ENCODE measurements at places on chromosomes 2 and 18.

DNA sequence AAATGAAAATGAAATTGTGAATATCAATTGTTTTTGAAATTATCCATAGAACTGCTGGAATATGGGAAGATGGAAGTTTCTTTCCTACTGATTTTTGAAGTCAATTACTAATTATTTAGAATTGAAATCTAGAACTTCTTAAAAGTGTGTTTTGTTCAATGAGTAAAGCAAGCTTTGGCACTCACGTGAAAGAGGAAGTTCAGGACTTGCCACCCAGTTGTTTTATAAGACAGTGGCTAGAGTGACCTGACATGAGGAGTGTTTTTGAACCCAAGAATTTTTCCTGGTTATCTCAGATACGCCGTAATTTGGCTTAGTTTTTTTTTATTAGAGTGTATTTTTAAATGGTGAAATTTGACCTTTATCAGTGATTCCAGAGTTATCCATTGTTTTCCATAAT, 3.5 kb downstream of the MXD1 start:
- DNase-seq, result peak; percentile 67

- DNase-seq, result peak; percentile 46
Measured at GRCh38 chr2:16671760-16672159, 6.1 kb upstream of the CYRIA start.

DNA sequence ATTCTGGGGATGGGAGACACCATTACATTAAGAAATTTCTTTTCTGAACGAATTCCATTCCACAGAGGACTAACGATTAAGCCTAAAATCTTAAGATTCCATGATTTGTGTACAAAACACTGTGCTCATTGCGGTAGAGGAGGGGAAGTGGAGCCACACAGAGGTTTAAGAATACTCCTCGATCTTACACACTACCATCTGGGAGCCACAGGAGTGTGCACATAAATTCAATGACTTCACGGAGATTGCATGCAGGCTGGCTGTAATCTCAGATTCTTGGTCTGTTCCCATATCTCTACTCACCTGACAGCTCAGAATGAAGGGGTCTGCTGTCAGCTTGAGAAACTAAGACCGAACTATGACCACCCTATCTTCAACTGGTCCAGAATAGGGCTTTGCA, 762 bp downstream of the VPS4B start:
- DNase-seq, result peak; percentile 9

DNA sequence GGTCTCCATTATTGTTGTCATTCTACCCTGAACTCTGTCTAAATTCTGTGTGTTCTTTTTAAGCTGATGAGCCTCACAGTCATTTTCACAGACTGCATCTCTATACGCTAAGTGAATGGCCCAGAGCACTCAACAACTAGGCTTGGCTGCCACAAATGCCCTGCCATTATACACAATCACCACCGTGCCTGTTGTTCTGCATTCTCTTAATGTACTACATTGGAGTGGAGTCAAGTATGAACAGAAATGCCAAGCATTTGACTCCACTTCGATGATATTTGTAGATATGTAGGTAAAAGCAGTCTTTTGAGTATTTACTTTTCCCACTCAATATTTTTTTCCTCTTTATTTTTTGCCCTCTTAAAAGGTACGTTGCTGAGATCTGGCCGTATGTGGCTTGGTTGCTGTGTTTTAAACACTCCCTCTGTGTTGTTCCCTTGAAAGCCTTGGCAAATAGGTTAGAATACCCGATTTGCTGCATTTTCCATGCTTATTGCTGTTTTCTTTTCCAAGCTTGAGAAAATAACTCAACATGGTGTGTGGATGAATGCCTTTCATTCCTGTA, 36.2 kb upstream of the TMEFF2 start:
- DNase-seq, result no peak

- no peak for DNase-seq
Measured at GRCh38 chr18:79241755-79242154, 154.0 kb upstream of the NFATC1 start.

DNA sequence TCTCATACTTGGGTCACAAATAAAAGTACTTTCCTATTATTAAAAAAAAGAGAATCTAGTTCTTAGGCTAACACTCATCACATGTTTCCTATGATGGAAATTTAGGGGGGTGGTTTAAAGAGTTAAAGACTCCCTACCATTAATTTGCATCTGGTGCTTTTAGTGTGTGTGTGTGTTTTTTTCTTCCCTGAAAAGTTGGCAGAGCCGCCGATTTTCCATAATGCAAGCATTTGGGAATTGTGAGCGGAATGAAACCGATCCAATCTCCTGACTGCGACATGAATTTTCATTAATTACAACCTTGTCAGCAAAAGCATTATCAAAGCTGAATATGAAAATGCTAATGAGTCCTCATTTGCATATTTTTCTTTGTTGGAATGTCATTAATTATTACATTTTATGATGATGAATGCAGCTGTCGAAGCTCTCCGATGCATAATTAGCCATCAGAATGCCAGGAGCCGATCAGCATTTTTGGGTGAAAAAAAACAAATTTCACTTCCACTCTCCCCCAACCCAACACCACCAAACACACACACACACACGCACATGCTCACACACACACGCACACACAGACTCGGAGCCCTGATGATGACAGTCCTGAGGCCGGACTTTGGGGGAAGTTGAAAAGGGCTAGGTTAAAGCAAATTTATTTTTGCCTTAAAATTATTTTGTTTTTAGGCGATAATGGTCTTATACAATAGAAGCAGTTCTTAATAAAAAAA, 165.4 kb downstream of the TCF4 start:
- no peak for DNase-seq

- no peak for DNase-seq
Measured at GRCh38 chr2:103292573-103292972, 530.7 kb downstream of the TMEM182 start.

DNA sequence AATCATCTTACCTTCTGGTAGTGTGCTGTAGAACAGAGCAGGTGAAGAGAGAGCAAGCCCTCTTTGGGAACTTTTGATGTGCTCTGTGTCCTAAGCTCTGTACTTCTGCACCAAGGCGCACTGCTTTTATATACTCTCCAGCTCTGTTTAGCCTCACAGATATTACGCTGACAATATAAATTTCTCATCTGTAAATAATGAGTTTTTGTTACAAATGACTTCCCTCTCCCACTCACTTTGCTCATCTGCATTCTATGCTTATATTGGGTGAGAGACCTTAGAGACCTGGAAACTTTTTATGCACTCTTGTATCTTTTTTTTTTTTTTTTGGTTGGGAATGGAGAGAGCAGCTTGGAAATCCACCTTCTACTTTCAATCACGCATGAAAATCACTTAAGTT, at the start of gene GCG:
Gene GCG, minus strand, starts transcription at position 101 of the 400 bp plus-strand sequence. CDS start 3,069 bp downstream, outside the sequence.
- no peak for DNase-seq

- DNase-seq, result no peak
Measured at GRCh38 chr2:241258505-241259280, 56.8 kb downstream of the HDLBP start.

- DNase-seq, result no peak
Measured at GRCh38 chr18:10751653-10752052, 225.8 kb downstream of the NAPG start.

GRCh38 chr2:207115715-207116364, 49.9 kb downstream of the KLF7 start:
- DNase-seq, result no peak

DNA sequence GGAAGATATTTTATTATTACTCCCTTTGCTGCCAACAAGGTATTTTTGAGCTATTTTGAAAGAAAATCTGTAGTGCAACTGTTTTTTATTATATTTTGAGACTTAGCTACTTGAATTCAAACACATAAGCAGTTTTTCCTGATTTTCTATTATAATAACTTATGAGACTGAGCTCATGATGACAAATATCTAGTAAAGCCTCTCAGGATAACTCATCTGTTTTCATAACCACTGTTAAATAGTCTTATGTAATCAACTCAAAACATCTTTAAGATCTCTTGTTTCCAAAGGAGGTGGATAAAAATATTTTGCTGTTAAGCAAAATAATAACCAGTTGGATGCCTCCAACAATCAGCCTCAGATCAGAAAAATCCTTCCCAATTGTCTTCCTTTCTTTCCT, 21.9 kb upstream of the PPP1CB start:
- no peak for DNase-seq

DNA sequence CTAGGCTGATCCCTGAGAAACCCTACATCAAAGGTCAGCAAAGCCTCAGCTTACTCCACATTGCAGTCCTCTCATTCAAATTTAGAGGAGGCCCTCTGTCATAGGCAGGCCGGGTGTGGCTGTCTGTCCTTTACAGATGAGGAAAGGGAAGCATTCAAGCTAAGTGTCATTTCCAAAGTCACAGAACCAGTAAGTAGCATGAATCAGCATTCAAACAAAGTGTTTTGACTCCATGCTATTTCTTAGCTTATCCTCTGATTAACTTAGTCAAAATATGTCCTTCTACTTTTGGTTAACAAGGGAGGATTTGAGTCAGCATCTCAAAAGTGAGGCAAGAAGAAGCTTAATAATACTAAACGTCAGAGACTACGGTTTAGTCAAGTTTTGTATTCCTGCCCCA, 409.0 kb upstream of the POU3F3 start:
- DNase-seq, result no peak

DNA sequence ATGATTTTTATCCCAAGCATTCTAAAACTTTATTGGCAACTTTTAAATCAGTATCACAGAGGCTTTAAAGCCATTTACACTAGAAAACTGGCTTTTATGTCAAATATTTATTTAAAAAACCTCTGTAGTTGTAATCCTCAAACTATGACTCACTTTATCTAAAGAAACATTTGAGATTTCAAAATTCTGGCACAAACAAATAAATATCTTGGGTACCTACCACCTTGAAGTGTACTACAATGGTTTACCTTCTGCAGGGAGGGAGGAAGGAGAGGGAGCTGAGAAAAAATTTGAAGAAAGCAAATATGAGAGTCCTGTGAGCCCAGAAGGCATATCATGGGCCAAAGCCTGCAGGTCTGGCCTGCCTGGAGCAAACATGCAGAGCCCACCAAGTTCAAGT, 155.6 kb downstream of the NCKAP5 start:
- DNase-seq, result no peak

DNA sequence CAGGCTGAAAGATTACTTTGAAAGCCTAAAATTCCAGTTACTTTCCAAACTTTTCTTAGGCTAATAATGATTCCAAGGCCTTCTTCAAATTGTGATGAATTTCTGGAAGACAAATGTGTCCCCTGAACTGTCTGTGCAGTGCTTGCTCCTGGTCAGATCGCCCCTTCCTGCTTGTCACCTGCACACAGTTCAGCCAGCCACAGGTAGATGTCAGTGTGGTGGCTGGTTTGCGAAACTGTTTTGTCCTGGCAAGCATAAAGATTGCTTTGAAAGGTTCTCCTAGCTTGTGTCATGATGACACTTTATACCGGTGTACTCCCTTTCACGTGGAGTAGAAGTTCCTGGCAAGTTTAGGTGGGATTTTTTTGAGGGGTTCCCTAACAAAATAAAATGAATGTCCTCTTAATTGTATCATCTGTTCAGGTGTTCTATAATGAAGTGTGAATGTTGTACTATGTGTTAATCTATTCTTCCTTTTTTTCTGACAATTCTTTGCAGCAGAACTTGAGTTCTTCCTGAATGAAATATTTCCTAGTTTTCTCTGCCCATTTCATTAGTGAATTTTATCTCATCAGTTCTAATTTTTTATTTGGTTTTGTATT, 298.8 kb downstream of the ZNF407 start:
- peak; percentile 37 for DNase-seq

DNA sequence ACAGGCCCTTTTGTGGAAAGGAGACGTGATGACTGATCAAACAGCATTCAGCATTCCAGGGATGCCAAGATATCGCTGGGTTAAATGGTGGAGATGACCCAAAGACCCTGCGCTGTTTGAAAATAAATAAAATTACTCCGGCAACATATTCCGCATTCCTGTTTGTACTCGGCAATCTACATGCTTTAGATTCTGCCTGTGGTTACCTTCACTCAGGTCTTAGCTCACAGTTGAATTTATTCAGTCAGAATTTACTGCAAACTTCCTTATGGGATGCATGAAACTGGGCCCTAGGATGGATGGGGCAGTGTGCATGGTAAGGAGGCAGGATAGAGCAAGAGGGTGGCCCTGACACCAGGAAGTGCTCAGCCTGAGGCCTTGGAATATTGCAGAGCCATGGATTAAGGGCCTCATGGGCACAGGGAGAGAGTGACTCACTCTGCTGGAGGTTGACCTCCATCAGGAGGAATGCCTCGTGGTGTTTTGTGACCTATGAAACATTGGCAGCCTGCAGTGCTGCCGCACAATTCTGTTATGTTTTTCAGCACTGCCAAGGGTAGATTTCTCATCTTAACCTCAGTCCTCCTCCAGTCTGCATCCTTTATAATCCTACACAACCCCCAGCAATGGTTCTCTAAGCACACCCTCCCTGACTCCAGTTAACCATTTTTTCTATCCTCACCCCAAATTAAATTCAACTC, 321.4 kb downstream of the IRS1 start:
- no peak for DNase-seq

DNA sequence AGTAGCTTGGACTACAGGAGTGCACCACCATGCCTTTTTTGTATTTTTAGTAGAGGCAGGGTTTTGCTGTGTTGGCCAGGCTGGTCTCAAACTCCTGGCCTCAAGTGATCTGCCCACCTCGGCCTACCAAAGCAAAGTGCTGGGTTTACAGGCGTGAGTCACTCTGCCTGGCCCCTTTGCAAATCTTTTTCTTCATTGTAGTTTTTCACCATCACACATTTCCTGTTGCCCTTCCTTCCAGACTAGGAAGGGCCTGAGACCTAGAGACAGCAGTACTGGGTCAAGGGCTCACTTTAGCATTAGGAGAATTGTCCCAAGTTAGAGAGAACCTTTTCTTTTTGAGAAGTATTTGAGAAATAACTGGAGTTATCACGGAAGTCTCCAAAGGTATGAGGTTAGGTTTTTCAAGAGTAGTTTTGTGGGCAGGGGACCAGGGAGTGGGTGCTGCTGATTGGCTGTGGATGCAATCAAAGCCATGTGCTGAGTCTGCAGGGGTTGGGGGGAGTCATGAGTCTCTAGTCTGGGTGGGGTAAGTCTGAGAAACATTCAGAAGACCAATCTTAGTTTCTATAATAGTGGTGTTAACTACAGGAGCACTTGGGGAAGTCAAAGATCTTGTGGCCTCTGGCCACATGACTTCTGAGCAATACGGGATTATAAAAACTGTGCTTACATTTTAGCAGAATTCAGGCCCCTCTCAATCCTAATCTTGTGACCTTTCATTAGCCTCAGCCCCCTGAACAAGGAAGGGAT, 23.7 kb downstream of the B3GNT2 start:
- no peak for DNase-seq

GRCh38 chr18:64936671-64937070, 787.8 kb upstream of the LINC00305 start:
- DNase-seq, result no peak

All from hematopoietic multipotent progenitor cell treated with erythropoietin and hydrocortisone succinate and interleukin-3 and kit ligand, for 6 days (in vitro differentiated cells).